ENCODE measurements at places on chromosomes 1 and 21. TPM values are rescaled to one million over a fixed set of nuclear protein-coding genes. Genes with fewer than 3 reads are reported as not detected.
A peak's percentile ranks its signal among the peaks of the same experiment; 100 is the strongest.

Gene NBPF6
- not detected for polyA plus RNA-seq

DNA sequence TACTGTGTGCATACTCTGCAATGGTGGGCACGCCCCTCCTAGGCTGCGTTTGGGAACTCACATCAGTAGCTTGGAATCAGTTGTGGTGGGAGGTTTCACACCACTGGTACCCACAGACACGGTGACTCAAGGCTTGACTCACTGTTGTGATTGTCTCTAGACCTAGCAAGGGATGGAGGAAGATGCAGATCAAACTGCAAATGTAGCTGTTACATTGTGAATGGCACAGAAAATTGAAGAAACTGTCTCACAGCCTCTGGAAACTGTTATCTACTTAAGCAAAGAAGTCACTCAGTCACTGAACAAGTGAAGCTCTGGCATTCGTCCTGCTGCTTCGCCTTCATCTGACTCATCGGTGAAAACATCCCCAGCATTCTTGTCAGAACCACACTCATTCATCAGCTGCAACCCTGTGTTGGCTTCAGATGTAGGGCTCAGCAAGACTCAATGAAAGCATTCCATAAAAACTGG is 59.5 kb downstream of the POFUT2 start:
- peak; percentile 69 for DNase-seq

Gene IARS2
- 36.1 TPM for polyA plus RNA-seq

DNA sequence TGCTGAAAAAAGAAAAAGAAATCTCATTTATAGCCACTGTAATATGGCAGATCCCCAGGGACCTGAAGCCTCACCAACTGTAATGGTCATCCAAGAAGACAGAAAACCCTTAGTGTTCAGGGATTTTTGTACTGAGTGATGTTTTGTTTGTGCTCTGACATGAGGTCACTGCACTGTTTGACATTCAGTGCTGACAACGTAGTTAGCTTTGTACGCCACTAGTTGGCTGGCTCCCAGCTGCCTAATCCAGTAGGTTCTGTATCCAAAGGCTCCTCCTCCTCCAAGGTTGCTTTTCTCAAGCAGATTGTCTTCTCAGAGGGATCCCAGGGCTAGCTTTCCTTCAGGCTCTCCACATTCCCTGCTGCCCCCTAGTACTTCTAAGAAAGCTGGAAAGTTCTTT is 9.5 kb upstream of the YRDC start:
- DNase-seq: no peak

DNA sequence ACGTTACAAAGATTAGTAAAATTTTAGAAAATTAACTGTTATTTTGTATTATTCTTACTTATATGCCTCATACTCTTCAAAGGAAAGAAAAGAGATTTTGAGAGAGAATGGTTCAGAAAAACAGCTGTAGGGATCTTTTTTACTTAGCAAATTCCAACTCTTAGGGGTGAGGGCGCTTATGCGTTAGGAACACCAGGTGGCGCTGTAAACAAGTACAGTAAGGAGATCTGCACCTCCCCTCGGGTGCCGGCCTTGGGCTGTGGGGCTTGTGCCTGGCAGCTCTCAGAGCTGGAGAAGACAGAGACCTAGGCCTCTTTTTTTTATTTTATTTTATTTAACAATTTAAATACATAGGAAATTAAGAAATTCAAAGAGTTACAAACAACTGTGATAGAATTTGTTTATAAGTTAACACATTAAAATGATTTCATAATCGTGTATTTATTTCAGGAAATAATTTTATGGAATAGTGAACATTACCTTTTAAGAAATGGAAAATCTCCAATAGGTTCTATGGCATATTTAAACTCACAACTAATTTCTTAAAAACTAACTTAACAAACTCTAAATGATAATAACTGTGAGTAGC is 32.6 kb downstream of the UTP25 start:
- peak; percentile 85 for DNase-seq

GRCh38 chr1:46335081-46335480 is 5.5 kb upstream of the NSUN4 start:
- no peak for DNase-seq

GRCh38 chr1:229374485-229374884 is 31.6 kb upstream of the CCSAP start:
- DNase-seq: no peak

DNA sequence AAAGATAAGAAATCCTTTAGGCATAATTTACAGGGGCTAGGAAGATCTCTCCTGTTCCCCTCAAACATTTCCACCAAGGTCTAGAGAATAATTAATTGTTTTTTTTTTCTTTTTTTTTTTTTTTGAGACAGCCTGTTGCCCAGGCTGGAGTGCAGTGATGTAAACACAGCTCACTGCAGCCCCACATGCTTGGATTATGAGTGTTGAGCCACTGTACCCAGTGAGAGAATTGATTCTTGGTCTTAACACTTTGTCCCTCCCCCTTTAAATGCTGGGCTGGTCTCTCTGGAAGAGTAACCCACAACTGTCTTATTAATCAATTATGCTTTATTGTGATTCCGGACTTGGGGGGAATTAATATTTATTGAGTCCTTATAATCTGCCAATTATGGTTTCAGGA is 33.4 kb downstream of the ATF3 start:
- DNase-seq: no peak

GRCh38 chr21:36135391-36136102 is 668 bp downstream of the CBR3 start:
- DNase-seq: peak; percentile 82

- no peak for DNase-seq
Observed at GRCh38 chr1:215453440-215453839, 113.7 kb upstream of the KCTD3 start.

Gene PROX1
- polyA plus RNA-seq: not detected
